Hematopoietic multipotent progenitor cell treated with erythropoietin and hydrocortisone succinate and interleukin-3 and kit ligand, for 4 days (in vitro differentiated cells): ENCODE measurements at places on chromosomes 12 and 14.
A peak's percentile ranks its signal among the peaks of the same experiment; 100 is the strongest.

GRCh38 chr12:46958053-46958452, 121.4 kb upstream of the PCED1B start:
- DNase-seq = no peak

GRCh38 chr12:104519190-104520019, 62.7 kb downstream of the CHST11 start:
- peak; percentile 81 for DNase-seq

DNA sequence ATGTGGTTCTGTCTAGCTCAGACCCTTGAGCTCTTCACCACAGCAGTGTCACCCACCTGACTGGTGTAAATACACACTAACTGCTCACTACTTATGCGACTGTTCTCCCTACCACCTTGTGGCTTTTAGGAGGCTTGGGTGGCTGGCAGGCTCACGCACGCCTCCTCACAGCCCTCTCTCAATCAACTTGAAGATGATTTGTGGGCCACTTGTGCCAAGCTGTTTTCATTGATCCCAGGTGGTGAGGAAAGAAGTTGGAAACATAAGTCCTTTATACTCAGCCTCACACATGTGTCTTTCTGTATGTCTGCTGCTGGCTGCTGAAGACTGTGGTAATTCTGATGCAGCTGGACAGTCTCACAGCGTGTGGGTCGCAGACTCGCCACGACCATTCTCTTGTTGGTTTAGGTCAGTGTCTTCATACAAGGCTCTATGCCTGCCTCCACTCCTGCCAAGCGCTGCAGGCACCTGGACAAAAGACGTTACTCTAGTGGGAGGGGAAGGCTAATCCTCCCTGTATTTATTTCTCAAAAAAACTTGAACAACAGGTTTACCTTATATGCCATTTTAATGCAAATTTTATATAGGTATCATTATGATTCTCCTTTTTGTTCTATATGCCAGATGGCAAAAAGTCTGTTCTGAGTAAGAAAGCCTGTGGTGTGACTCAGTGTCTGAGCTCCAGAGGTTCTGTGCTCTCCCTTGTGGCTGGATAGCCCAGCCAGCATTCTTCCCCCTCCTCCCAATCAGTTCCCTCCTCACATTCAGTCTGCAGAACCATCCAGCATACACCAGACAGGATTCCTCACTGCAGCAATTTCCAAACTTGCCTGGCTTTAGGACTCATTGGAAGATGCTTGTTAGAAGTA, 115.6 kb downstream of the DIP2B start:
- DNase-seq = no peak

DNA sequence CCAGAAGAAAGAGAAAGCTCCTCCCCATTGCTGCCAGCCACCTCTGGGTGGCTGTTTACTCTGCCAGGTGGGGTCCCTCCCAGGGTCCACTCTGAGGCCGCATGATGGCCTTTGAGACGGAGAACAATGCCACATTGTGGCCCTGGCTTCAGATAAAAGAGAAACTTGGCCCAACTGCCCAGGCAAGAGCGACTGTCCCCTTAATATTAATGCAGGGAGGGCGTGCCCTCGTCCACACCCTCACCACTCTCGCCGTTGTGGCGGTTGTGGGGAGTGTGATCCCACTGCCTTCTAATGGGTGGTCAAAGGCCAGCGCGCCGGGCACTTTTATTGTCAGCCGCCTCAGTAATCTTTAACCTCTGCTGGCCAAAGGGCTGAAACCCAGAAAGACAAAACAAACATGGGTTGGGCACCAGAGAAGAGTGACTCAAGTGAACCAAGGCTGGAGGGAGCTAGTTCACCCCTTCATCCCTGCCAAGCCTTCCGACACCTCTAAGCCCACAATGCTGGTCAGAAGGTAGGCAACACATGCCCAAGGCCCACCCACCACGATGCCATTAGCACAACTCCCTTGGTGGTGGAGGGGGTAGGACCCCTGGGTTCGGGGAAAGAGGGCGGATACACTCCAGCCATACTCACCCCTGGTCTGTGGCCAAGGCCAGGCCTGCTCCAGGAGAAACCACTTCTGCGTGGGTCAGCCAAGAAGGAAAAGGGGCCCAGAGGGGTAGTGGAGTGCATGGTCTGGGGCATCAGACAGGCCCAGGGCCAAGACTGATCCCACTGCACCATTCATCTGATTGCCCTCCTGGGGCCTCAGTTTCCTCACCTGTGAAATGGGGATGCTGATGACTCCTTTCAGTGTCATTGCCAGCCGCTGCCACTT, 44.5 kb upstream of the BCL11B start:
- no peak for DNase-seq

DNA sequence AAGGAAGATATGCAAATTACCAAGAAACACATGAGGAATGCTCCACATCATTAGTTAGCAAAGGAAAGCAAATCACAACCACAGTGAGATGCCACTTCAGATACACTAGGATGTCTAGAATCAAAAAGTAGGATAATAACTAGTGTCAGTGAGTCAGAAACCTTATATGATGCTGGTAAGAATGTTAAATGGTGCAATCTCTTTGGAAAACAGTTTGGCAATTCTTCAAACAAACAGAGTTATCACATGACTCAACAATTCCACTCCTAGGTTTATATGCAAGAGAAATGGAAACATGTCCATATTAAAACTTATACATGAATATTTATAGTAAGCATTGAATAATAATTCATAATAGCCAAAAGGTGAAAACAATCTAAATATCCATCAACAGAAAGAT, 220.9 kb downstream of the FOXG1 start:
- DNase-seq = no peak

DNA sequence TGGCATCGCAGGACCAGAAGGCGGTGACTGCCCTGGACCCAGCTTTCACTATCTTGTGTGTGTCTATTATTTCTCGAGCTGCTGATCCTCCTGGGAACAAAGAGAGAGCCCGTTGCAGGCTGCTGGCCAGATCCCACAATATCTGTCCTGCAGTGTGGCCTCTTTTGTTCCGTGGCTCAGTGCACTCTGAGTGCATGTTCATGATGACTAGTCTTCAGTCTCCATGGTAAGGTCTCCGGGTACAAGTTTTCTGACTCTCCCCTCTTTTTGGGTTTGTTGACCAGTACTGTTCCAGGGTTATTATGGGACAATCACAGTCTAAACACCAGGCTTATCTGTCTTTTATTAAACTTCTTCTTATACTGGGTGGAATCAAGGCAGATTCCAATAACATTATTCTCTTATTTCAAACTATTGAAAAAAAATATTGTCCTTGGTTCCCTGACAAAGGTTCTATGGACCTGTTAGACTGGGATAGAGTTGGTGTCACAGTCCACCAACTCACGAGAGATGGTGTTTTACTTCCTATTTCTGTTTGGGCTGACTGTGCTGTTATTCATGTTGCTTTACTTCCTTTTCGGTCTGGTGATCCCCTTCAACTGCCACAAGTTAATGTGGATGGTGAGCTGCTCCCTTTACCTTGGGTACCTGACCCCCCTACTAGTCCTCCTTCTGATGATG, 192.9 kb upstream of the ALG10B start:
- no peak for DNase-seq

- no peak for DNase-seq
These were observed 3.5 kb downstream of the VWF start for GRCh38 chr12:6120796-6121473.

DNA sequence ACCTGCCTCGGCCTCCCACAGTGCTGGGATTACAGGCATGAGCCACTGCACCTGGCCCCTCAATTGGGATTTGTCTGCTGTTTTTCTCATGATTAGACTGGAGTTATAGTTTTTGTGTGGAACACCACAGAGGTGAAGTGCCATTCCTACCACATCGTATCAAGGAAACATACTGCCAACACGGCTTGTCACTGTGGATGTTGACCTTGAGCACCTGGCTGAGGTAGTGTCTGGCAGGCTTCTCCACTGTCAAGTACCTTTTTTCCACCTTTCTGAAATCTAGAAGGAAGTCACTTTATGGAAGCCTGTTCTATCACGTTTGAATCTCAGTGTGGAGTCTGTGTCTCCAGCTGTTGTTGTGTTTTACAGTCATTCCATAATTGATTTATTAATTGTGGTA, 21.4 kb upstream of the SEL1L start:
- DNase-seq = no peak

DNA sequence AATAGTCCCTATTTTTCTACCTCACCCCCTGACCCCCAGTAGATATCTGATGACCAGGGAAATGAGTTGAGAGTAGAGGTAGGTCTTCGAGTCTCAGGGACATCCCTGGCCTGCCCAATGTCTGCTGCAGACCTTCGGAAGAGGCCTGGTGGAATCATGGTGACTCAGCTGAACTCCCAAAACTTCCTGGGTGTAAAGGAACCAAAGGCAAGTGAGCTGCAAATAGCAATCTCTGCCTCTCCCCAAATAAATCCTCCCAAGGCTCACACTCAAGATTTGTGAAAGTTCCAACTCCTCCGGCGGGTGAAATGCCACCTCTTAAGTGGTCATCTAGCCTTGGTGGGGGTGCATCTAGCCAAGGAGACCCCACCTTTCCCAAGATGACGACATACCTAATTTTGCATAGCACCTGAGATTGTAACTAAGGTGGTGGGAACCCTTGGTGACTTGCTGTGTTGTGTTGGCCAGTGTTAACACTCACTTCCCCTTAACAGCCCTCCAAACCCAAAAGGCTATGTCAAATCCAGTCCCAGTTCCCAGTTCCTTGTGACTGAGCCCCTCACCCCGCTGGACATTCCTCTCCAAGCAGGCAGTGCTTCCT, 6.3 kb downstream of the ZFP36L1 start:
- DNase-seq = no peak

GRCh38 chr14:74333909-74334308, 14.4 kb upstream of the VRTN start:
- DNase-seq = no peak

DNA sequence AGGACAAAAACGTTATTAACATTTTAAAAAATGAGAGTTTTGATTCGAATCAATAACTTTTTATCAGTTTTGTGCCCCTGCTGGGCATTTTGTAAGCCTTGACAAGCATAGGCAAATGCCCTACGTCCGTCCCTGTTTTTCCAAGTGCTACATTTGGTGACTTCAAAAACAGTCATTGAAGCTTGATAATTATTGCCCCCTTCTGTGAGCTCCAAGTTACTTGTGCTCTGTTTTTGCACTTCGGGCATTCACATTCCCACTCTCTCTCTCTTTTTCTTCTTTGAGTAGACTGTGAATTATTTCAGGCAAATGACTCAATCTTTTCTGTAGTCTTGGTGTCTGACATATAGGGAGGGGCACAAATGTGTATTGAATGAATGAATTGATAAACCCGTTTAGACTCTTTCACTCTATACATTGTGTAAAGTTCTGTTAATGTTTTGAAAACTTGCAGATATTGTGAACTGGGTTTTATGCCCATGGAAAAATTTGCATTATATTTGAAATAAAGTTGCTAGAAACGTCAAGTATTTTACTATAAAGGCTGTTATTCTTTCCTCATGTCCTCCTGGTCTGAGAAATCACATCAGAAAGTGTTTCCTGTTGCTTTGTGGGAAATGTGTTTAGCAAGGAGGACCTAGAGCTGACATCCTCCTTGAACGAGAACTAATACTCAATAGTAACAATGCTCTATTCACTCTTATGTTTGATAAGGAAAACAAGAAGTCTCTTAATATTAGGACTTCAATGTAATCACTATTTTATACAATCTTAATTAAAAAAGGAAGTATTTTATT, 1.4 kb downstream of the APAF1 start:
- peak; percentile 61 for DNase-seq

GRCh38 chr14:100549834-100550625, 37.2 kb downstream of the BEGAIN start:
- DNase-seq = no peak

DNA sequence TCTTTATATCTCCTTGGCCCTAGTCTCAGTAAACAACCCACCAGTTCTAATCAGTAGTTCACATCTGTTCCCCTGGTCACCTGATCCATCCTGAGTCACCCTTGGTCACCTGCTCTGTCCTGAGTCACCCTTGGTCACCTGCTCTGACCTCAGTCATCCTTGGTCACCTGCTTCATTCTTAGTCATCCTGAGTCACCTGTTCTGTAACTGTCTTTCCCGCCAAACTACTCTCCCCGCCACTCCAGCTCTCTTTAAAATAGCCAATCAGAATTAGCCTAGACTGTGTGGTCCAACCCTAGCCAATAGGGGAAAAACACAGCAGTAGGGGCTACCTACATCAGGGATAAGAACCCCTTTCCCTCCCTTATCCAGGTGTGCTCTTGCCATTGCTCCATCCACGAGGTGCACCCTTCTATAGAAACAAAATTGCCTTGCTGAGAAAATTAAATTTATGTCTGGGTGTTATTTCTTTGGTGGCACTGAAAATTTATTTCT, 245.4 kb upstream of the DIO3 start:
- no peak for DNase-seq

DNA sequence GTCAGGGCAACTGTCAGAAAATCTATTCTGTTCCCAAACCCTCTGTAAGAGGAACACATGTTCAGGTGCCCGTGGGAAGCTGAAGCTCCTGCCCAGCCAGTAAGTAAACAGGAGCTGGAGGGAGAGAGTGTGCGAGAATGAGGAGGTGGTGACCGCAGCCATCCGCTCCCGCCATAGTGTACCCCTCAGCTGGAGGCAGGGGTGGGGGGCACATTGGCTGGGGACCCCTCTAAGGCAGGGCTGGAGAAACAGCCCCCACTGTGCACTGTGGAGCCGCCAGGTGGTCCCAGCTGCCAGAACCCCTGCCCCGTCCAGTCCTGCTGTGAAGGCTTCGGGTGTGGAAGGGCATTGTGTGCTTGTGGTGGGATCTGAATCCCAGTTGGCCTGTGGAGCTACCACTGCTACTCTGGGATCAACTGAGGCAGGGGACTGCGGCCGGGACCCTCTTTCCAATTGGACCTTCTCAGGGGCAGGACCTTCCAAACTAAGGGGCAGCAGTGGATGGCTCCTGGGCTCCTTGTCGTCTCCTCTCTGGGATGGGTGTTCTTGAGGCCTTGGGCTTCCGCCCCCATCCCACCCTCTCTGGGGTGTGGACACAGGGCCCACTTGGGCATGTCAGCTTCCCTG, 59.6 kb downstream of the TSPAN9 start:
- no peak for DNase-seq

GRCh38 chr12:22640851-22641250, 15.9 kb downstream of the ETNK1 start:
- no peak for DNase-seq

- no peak for DNase-seq
These were observed 26.7 kb downstream of the TSPAN11 start for GRCh38 chr12:30953257-30953656.

- DNase-seq = peak; percentile 92
These were observed at the start of gene KRT80 for GRCh38 chr12:52191841-52192791. Gene KRT80 (minus strand): TSS chr12:52192014. CDS start chr12:52191902, 112 bp downstream.

DNA sequence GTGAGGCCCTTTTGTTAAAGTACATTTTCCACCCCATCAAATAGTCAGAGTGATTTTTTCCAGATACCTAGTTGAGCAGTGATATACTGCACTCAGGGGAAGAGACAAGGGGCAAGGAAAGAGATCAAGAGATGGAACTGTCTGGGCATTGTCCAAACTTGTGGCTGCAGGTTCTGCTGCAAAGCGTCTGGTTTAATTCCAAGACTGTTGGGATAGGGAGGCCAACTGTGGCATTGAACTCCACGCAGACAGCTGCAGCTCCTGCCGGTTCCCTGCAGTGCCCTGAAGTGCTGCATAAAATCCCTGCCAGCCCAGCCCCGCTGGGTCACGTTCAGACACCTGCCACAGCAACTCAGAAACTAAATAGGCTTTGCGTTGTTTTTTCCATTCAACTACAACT, 30.5 kb downstream of the RPH3A start:
- no peak for DNase-seq
